ENCODE measurements at places on chromosomes 16 and 17.

- no peak for DNase-seq
These were observed 13.0 kb downstream of the TOB1 start for GRCh38 chr17:50853015-50853615.

DNA sequence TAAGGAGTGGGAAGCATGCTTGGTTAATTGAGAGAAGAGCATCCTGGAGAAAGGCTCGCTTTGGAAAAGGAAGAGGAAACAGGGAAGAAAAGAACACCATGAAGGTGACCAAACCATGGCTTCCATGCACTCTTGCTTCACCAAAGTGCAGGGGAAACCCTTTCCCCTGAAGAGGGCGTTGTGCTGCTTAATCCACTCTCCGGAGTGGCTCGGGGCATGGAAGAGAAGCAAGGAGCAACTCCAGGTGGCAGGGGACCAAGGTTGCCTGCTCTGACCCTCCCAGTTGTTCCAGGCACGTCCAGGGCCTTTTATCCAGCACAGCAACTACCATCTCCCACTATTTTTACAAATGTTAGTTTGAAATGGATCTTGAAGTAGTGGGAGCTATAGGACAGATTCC, 108.1 kb downstream of the STX8 start:
- no peak for DNase-seq

DNA sequence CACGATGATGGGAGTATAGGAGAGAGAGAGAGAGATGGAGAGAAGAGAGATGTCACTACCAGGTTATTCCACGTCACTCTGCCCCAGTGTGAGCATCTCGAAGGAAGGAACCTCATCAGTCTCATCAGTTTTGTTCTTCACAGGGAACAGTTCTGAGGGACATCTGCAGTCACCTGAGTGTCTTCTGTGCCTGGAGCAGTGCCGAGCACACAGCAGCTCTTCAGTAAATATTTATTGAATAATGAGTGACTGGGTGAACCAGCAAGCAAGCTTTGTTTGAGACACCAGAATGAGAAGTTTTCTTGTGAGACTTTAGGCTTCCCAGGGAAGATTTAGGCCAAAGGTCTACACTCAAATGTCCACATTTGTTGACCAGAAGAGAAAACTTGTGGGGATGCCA, 142.4 kb upstream of the IRX3 start:
- DNase-seq = no peak

DNA sequence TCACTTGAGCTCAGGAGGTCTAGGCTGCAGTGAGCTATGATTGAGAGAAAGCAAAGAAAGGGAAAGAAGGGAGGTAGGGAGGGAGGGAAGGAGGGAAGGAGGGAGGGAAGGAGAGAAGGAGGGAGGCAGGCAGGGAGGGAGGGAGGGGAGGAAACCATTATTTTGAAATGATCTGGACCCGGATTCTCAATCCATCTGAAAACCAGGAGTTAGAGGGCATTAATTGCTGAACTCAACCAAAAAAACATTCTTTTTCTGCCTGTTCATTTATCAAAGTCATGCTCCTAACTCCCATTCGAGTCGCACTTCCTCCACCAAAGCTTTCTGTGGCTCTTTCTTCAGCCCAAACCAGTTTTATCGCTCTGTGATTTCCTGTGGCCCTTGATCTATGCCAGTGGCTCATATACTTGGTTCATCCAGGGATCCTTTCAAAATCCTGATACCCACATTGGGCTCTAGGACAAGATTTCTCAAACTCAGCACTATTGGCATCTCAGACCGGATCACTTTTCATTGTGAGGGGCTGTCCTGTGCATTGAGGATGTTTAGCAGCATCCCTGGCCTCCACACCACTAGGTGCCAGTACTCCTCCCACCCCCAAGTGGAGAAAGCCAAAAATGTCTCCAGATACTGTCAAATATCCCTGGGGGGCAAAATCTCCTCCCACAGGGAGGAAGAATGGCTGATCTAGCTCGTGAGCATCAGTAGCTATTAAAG, 38.2 kb downstream of the CMTM4 start:
- DNase-seq = no peak

GRCh38 chr16:86994651-86995171, 322.5 kb downstream of the C16orf95 start:
- no peak for DNase-seq

DNA sequence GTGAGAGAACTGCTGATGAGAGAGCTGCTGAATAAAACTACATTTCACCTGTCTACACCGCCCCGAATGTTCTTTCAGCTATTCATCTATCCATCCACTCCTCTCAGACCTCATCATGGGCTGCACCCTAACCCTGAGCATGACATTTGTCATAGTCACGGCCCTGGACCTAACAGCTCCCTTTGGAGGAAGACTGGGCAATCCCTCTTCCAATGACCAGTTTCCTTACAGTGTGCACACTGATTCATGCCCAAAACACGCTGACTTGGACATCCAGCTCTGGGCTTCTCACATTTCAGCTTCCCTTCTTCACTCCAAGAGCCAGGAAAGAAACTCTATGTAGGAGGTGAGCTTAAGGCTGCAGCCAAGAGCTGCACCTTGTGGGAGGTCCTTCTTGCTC, 41.8 kb upstream of the ARL4D start:
- DNase-seq = no peak

DNA sequence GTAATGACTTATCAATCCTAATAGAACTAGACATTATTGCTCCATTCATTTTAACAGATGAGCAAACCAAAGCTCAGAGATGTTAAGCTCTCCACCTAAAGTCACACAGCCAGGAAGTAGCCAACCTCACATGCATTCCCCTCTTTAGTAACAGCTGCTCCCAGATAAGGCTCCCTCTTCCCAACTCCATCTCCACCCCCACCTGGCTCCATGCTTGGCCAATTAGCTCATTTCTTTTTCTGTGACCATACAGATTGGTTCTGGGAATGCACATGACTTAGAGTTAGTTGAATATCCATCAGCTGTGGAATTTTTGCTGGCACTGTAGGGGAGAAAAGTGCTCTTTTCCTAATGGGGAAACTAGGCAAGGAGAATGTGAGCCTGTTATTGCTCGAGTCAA, 13.0 kb downstream of the CBLN1 start:
- DNase-seq = no peak

- DNase-seq = no peak
These were observed 169.1 kb downstream of the MSI2 start for GRCh38 chr17:57425431-57425830.

DNA sequence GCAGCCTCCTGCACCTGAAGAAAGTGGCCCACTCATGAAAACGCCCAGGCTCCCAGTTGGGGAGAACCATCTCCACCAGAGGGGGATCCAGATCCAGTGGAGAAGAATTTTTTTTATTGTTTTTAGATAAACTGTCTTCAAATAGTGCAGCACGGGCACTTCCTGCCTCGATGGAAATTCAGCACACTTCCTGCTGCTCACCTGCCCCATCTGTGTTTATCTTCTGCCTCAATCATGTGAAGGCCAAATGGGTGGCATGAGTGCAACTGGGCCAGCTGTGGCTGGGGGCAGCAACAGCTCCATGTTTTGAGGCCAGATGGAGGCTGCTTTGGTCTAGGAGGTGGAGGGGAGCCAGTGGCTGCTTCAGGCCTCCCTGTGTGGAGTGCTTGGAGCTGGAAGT, 75.9 kb upstream of the WSB1 start:
- DNase-seq = no peak

DNA sequence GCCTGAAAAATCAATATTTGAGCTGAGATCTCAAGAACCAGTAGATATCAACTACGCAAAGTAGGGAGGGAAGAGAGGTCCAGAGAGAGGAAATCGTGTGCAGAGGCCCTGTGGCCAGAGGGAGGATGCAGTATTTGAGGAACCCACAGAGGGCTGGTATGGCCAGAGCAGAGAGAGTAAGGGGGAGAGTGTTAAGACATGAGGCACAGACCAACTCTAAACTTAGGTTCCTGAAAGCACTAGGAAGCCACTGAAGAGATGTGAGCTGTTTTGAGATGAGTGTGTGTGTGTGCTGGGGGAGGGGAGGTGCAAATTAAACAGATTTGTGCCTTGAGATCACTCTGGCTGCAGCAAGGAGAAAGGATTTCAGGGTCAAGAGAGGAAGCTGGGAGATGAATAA, 10.9 kb downstream of the SLC13A2 start:
- DNase-seq = no peak

- no peak for DNase-seq
These were observed 435.5 kb downstream of the MAF start for GRCh38 chr16:79165079-79165478.

GRCh38 chr16:16861546-16861945, 482.6 kb downstream of the NPIPA7 start:
- peak; percentile 74 for DNase-seq

GRCh38 chr16:85479972-85480726, 133.0 kb upstream of the GSE1 start:
- peak; percentile 88 for DNase-seq
